Stimulated activated CD4-positive, alpha-beta T cell treated with anti-CD3 and anti-CD28 coated beads, Interleukin-12 subunit alpha, Interleukin-12 subunit beta, amount 100 ng/mL, for 48 hours (primary cell): ENCODE measurements at places on chromosomes 16 and 17.

DNA sequence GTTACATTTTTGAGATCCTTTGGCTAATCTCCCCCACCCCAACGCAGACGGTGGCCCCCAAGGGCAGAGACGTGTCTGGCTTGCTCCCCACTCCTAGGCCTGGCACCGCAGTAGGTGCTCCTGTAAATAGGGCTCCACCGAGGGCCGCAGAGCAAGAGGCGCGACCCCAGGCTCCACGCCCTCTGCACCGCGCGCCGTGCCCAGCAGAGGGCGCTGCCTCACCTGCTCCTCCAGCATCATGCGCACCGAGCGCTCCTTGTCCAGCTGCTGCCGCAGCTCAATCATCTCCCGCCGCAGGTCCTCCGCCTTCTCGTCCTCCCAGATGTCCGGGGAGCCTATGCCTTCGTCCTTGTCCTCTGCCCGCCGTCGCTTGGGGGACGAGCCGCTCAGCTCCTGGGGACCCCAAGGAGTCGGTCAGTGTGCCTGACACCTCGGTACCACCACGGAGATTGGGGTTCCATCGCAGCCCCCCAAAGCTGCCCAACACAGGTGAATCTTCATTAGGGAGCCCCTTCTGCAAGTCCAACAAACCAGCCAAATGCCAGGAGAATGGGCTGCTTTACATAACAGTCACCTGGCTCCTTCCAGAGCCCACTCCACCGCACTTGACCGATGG, 11.2 kb downstream of the TFAP4 start:
- peak; percentile 24 for DNase-seq

- no peak for DNase-seq
These were observed 17.4 kb downstream of the CA4 start for GRCh38 chr17:60167065-60167741.

DNA sequence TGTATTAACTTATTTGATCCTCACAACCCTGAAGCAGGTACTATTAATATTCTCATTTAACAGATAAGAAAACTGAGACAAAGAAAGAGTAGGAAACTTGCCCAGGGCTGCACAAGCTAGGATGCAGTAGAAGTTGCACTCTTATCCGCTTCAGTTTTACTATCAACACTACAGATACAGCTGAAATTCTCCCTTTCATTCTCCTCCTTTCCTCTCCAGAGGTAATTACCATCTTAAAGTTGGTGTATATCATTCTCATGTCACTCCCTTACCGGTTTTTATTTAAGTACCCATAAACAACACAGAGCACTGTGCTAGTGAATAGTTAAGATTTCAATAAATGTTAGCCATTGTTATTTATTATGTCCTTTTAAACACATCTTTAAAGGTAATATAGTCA, 3.5 kb downstream of the GDE1 start:
- DNase-seq = no peak

DNA sequence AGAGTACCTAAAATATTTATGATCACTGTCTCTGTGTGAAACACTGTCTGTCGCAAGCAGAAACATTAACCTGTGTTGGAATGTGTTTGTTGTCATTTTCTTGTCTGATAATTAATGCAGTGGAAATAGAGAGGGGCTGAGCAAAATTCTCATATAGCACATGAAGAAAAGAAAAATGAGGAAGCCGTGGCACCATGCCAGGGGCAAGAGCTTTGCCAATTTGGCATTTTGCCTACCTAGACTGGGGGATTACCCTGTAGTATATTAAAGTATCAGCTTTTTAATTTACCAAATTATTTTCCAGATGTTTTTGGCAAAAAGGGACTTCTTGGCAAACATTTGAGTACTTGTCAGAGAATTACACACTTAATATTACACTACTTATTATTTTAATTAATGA, 1326.6 kb upstream of the GOT2 start:
- DNase-seq = no peak

- no peak for DNase-seq
These were observed 90.7 kb upstream of the TMEM97 start for GRCh38 chr17:28228109-28228840.

- DNase-seq = no peak
These were observed 26.9 kb downstream of the VPS35 start for GRCh38 chr16:46662123-46662522.
